NCI-H1417 (cell line): ENCODE measurements at places on chromosomes 12 and 14.

GRCh38 chr12:54431911-54432814, 13.1 kb upstream of the ITGA5 start:
- DNase-seq, result peak; percentile 10

GRCh38 chr14:66477567-66477966, 8.6 kb upstream of the CCDC196 start:
- no peak for DNase-seq

- no peak for DNase-seq
These were observed 72.5 kb downstream of the PHLDA1 start for GRCh38 chr12:75959060-75959459.

DNA sequence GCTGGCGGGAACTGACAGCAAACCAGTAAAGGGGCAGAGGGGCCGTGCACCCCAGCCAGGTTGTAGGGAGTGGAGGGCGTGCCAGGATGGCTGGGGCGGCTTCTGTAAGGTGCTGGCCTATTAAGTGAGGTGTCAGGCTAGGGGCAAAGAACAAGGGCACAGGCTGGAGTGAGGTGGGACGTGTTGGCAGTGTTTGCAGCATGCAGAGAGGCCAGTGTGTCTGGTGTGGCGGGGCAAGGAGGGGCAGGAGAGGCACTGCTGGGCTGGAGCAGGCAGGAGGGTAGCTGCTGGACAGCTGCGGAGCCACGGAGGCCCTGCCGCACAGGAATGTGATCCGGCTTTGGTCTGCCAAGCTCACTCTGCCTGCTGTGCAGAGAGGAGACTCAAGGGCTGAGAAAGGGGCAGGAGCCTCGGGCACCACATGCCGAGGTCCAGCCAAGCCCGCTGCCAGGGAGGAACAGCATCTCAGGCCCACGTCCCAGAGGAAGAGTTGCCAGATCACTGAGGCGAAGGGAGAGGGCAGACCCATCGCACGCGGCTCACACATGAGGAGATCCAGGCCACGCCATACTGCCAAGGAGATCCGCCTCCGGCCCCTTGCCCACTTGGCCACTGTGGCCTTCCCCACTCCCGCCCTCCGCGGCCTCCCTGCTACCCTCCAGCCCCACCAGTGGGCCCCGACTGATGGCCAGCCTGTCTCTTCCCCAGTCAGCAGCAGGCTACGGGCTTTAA, 46.8 kb downstream of the AMN start:
- no peak for DNase-seq

- no peak for DNase-seq
These were observed 351.2 kb downstream of the KCNH5 start for GRCh38 chr14:62694075-62694474.

- DNase-seq, result peak; percentile 32
These were observed 17.5 kb downstream of the CBX5 start for GRCh38 chr12:54262403-54262925.

DNA sequence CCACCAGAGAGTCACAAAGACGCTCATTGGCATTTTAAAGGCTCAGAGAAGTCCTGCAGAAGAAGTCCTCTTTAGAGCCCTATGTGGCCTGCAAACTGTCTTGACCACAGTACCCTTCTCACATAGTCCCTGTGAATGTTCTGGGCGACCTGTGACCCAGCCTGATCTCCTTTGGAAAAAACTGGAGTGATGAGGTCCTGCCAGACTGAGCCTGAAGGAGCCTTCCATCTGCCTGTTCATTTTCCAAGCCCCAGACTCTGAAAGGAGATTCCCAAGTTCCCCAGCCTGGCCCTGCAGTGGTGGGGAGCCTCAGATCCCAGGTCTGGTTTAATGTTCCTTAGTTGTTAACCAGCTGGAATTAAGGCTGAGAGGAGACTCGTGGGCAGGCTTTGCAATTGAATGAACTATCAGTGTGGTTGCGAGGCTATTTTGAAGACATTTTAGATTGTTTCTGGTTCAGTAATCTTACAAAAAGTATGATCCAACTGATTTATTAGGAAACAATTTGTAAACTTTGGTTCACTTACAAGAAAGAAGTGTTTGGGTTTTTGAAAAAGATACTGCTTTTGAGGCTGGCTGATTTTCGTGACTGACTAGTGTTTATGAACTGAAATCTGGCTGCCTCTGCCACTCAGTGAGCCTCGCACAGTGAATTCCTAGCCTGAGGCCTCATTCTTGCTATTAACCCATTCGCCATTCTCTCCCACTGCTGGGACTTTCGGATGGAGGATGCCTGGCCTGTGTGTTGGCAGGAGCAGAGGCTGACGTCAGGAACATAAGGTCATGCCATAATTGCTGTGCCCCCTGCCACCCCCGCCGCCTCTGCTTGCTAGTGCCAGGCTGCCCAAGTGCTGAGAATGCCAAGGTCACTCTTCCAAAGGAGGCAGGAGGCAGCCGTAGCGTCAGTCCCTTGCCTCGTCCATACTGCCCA, 249.0 kb downstream of the CACNA1C start:
- no peak for DNase-seq

DNA sequence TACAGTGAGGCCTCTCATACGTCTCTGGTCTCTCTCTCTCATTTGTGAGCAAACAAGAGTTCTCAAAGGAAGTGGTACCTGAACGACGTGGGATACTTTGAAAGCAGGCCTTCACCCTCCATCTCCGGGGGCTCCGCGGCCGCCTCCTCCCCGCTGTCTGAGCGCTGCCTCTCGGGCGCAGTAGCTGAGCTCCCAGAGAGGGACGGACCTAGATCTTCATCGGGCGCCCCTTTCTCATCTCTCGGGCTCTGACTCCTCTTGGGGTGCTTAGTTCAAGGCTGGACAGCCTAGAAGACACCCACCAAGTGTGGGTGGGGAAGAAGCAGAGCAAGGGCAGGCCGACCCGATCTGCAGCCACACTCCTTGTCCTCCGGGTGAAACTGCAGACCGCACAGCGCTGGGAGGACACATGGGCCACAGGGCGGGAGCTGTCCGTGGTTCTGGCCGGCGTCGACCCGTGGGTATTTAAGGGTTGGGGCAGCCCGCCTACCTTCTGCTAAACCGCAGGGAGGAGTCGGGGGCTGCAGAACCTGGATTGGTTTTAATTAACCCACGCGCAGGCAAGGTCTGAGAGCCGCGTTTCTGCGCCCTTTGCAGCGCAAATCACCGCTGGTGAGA, 92.7 kb downstream of the PAH start:
- no peak for DNase-seq

DNA sequence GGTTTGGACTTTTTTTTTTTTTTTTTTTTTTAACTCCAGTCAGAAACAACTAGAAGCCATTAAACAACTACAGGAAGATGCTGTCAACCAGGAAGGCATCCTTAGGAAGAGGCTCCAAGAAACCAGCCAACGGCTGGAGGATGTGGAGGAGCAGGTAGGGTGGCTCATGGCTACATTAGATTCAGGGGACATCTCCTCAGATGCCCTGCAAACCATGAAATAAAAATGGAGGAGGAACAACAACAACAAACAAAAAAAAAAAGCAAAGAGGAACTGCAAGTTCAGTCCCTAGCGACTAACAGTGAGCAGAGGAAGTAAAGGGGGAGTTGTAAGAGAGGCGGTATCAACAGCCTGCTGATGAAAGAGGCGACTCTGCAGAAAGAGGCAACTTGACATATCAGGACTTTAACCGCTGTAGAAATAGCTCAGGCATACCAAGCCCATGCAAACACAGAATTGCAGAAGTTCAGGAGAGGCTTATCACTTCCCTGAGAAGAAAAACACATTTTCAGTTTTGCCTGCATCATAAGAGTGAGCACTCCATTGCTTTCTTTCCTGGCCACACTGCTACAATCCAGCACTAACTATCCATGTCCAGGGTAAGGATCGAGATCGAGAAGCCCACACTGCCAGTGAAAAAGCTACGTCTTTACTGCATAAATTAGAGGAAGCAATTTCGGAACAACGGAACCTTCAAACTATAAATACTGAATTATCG, 103.5 kb upstream of the BCAT1 start:
- no peak for DNase-seq

DNA sequence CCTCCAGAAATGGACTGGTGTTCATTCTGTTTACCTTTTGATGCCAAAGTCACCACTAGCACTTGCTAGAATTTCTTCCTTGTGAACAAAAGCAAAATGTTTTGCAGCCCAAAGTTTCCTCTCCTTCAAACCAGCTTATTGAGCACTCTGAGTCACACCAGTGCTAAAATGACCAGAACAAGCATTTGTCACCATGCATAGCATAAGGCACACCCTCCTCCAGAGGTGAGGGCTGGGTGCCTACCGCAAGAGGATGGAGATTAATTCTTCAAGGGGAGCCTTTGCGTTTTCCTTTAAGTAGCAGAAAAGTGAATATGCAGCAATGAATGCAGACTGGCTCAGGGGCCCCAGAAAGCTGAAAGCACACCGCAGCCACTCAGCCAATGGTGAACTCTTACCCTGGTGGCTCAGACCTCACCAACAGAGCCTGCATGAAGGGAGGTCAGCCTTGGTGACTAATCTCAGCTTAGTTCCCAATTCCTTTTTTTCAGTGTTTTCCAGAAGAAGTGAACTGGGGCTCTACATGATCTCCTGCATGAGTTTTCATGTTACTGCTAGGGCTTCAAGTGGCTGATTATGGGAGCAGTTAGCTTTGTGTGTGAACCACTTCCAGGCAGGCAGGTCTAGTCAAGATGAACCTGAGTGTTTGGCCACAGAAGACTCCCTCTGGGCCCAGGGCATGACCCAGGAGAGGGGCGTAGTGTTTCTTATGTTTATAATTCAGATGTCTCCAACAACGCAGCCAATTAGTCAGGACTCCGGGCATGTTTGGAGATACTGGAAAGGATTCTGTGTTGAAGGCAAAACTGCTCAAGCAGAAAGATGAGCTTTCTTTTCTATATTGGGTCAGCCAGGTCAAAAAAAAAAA, 96.3 kb downstream of the PAX9 start:
- peak; percentile 87 for DNase-seq

GRCh38 chr12:15601210-15601800, 187.9 kb downstream of the EPS8 start:
- DNase-seq, result no peak

GRCh38 chr14:26522967-26523366, 74.9 kb downstream of the NOVA1 start:
- no peak for DNase-seq

- DNase-seq, result no peak
These were observed 218.8 kb upstream of the TMPO start for GRCh38 chr12:98296462-98297079.

- DNase-seq, result peak; percentile 82
These were observed 7.9 kb upstream of the NAA25 start for GRCh38 chr12:112116232-112117060.

DNA sequence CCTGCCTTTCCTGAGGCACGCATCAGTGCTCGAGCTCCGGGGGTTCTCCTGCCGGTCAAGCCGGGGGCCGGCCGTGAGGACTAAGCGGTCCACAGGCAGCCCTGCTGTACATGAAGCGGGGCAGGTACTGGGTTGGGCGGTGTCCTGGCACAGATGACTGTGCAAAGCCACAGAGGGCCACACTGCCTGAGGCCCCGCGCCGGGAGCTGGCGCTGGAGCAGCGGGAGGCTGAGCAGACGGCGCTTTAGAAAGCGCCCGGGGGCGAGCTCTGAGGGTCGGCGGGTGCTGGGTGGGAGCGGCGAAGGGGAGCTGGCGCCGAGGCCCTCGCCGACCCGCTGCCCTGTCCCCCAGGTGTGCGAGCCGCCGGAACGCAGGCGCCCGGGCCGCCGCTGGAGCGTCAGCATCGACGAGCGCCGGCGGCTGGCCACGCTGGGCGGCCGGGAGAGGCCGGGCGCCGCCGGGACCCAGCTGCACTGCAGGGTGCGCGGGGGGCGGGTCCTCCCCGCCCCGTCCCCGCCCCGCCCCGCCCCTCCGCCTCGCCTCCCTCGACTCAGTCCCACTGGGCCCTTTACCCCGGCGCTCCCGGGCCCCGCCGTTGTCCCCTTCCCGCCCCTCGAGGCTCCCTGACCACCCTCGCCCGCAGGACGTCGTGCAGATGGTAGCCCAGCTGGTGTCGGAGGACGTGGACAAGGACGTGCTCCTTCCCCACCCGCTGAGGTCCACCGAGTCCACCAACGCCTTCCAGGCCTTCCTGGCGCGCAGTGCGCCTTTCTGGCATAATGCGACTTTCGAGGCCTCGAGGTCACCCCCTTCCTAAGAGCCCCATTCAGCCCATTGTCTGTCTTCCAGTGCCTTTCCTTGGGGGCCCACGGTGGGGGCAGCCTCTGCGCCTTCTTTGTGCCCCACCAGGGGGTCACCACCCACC, 8.3 kb upstream of the MTA1 start:
- peak; percentile 81 for DNase-seq

- DNase-seq, result no peak
These were observed 170.8 kb downstream of the ESR2 start for GRCh38 chr14:64123241-64123822.

DNA sequence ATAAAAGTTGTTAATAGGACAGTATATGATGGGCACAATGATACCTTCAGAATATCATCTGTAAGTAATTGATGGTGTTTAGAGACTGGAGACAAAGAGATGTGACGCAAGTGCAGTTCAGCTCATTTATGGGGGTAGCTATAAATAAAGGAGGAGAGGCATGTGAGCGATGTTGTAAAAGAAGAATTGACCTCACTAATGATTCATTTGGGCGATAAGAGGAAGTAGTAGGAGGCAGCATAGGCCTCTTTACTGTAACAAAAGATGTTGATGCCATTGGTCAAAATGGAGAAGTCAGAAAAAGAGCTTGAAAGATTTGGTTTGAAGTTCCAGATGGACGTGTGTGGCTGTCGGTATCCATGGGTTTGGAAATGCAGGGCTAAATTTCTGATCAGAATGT, 70.0 kb downstream of the FLRT2 start:
- no peak for DNase-seq

GRCh38 chr12:27366621-27367020, 34.0 kb downstream of the BMAL2 start:
- DNase-seq, result no peak

- DNase-seq, result no peak
These were observed 75.0 kb downstream of the EP400 start for GRCh38 chr12:132024758-132025157.

DNA sequence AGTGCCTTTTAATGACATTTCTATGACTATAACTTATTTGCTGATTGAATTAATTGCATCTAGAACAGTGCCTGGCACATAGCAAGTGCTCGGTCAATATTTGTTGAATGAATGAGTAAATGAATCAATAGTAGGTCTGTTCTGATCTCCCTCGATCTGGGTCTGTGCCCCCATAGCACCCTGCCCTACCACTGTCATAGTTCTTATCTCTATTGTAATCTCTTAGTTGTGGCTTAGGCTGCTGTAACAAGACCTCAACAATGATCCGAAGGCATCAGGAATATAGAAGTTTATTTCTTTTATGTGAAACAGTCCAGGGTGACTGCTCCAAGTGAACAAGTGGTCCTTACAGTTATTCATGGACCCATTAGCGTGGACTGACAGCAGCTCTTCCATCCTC, 44.0 kb upstream of the RPH3A start:
- no peak for DNase-seq

GRCh38 chr12:84329938-84330337, 582.7 kb downstream of the SLC6A15 start:
- no peak for DNase-seq

- peak; percentile 10 for DNase-seq
These were observed 20.6 kb upstream of the PYGL start for GRCh38 chr14:50964683-50965390.

DNA sequence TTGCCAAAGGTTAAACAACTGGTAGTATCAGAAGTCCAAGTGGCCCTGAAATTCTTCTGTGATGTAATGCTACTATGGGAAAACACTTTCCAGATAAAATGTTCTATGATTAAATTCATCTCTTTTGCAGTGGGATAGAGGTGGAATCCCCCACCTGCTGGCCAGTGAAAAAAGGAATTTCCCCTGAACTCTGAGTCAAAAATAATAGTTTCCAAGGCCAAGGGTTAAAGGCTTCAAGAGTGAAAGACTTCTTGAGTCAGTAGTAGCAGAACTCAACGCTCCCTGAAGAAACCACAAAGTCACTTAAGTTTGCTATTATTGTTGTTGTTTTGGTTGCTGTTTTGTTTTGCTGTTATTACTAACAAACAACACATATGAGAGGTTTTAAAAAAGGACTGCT, 330.8 kb downstream of the SOX5 start:
- no peak for DNase-seq
